HCT116 (cell line): ENCODE measurements at places on chromosomes 3 and 15. TPM values are rescaled to one million over a fixed set of nuclear protein-coding genes. Genes with fewer than 3 reads are reported as not detected.
A peak's percentile ranks its signal among the peaks of the same experiment; 100 is the strongest.

- DNase-seq: no peak
These were observed 61.7 kb downstream of the CCNL1 start for GRCh38 chr3:157098121-157098822.

GRCh38 chr3:58337190-58337589 is 4.5 kb downstream of the PXK start:
- no peak for DNase-seq

DNA sequence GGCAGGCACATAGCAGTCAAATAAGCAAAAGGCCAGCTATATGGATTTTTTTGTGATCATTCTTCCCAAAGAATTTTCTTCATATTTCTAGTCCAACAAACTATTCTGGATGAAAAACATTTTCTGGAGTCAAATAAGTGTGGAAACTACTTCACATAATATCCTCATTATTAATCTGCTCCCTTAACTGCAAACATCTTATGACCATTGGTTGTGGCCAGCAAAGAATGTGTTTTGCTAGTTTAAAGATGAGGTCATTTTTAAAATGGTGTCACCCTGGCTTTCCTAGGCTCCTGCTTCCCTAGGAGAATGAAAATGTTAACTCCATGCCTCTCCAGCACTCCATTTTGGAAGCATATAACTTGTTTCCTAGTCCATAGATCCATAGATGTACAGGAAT is 118.8 kb downstream of the SST start:
- DNase-seq: no peak

DNA sequence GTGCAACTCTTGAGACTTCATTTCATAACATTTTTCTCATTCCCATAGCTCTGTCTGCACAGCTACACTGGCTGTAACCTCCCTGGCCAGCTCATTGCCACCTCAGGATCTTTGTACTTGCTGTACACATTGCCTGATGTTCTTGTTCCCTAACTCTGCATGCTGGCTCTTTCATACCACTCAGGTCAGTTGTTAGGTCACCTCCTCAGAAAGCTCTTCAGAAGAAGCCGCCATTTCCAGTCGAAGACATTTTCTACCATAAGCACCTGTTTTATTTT is 176.2 kb downstream of the AKAP13 start:
- DNase-seq: no peak

DNA sequence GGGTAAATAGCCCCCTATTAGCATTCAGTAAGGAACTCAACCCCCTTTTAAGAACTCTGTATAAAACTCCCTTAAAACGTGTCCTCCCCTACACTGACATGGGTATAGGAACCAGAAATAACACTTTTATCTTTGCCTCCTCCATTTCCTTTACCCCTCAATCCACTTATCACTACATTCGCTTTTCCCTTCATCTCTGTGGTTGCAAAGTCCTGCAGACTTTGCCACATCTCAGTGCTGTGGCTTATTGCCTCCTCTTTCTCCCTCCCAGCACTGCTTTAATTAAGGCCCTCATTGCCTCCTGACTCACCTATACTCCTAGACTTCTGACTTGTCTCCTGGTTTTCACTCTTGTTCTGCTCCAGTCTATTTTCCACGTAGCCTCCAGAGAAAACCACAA is 94.3 kb upstream of the GADL1 start:
- DNase-seq: no peak

- DNase-seq: no peak
These were observed 21.9 kb upstream of the P2RY13 start for GRCh38 chr3:151351219-151351618.

DNA sequence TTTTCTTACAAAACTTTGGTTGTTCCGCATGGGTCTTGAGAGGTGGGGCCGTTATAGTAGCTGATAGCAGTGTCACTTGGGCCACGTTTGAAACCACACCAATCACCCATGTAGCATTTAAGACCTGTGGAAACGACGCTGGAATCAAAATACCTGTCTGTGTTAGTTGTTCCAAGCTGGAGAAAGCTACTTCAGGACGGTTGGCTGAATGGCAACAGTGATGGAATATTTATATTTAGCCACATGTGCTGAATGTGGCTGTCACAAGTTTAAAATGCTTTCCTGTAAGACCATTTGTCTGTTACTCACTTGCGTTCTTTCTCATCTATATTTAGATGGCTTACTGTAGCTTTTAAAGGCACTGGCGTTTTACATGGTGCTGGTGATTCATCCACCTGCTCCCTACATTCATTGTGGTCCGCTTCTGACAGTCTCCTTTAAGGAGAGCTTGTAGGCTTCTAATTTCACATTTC is 1.4 kb downstream of the DNAJA4 start:
- no peak for DNase-seq

DNA sequence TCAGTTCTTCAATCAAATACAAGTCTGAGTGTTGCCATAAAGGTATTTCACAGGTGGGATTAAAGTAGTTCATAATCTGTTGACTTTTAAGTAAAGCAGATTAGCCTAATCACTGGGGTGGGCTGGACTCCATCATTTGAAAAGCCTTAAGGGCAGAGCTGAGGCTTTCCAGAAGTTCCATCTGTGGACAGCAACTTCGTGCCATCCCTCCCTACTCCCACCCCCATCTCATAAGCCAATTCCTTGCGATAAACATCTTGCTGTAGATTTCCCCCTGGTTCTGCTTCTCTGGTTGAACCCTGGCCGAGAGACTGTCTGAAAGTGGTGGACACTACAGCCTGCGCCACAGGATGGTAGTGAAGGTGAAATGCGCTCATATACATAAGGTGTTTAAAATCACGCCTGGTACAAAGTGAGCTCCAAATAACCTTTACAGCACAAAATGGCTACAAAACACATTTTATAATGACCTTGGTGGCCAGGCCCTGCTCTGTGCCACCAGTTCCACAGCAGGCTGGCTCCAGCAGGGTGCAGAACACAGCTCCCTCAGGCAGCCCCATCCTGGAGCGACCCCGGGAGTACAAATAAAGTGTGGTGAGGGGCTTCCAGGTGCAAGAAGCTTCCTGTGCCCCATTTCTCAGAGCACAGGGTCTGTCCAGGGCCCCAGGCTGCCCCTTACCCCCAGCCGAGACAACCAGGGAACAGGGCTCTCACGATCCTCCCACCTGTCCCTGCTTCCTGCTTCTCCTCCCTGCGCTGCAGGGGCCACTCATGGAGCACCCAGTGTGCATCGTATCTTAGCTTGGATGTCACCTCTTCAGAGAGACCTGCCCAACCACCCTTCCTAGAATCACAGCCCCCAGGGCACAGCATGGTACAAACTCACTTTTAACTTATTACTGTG is 25.8 kb upstream of the GATA2 start:
- DNase-seq: no peak

DNA sequence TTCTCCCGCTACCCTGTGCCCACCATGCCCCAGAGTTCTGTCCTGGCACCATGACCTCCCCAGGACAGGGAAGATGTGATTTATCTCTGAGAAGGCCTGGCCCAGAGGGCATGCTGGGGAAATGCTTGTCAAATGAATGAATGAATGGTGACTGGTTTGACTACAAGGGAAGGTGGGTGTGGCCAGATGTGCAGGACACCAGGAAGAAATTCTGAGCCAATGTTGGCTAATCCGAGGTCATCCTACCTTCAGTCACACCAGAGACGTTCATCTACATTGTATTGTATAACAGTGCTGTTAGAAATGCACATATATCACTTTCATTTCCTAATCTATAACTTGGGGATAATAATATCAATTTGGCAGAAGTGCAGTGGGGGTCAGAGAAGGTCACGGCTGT is 138.4 kb downstream of the FAM43A start:
- no peak for DNase-seq

DNA sequence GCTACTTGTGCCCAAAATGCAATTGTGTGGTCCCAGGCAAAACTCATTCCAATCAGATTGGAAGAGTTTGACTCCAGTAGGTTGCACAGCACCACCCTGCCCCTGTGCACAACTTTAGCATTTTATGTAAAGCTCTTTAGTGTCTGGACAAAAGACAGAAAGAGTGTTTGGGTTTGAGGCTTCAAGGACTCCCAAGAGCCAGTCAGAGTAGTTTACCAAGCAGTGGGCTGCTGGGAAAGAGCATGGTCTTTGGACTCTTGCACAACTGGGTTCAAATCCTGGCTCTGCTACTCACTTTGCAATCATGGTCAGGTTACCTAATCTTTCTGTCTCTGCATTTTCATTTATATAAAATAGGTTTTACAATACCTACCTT is 75.8 kb upstream of the UMPS start:
- no peak for DNase-seq

DNA sequence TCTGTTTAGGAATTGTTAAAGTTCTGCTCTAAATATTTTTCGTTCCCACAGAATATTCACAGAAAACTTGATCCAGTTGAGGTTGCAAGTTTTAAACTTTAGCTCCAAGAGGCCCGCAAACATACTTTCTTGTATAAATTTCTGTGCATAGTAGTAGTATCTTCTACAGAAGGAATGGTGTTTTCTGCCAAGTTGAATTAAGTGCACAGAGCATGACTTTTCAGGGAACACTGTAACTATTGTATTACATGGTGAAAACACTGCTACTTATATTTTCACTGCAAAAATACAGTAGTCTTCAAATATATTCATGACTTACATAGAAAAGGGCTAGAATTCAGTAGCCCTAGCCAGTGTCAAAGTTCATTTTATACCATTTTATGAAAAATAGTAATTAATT is 67.0 kb downstream of the SUCNR1 start:
- DNase-seq: no peak

DNA sequence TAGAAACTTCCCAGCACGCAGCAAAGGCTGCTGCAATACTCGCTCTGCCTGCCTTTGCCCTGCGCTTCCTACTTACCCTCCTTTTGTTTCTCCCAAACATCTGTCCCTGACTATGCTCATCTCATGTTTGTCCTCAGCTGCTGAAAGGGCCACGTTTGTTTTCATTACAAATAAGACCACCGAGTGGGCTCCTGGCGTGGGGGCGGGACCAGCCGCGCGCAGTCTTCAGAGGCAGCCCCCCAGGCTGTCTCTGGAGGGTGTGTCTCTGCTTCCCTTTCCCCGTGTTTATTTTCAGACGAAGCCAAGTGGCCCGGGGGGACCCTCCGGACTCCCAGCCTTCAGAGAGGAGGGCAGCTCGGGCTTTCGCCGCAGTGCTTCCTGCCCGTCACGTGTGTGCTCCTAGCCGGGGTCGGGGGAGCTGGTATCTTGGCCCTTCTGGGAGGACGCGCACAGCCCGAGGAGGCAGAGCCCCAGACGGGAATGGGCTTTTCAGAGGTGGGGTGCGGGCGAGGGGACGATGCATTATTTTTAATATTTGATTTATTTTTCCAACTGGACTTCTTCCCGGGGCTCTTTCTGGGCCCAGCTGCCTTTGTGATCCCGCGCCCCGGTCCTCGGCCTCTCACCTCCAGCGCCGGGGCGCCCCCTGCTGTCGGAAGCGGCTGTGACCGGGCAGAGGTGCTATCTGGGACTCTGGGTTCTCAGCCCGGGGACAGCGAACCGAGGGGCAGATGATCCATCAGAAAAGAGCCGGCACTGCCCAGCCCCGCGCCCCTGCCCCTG is 70.0 kb upstream of the CGNL1 start:
- peak; percentile 13 for DNase-seq

DNA sequence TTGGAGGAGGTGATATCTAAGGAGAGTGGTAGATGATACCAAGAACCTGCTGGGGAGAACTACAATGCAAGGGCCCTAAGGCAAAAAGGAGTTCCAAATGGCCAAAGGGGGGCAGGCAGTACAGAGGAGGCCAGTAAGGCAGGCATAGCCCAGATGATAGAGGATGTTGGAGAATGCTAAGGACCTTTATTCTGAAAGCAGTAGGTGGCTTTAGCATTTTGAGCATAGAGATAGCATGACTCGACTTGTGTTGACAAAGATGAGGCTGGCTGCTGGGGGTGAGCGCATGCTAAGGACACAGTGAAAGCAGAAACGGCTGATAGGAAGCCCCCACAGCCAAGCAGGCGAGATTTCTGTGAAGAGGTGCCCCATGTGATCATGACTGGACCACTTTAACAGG is 419.3 kb downstream of the ERC2 start:
- no peak for DNase-seq

SNX33 gene
- 8.3 TPM for total RNA-seq

ACOX2 gene
- total RNA-seq: 12.8 TPM

ISL2 gene
- 11.6 TPM for total RNA-seq

NEK10 gene
- total RNA-seq: 1.2 TPM

BFSP2 gene
- not detected for total RNA-seq

GRIP2 gene
- 0.34 TPM for total RNA-seq

HES1 gene
- total RNA-seq: 32.9 TPM

GATM gene
- 3.1 TPM for total RNA-seq

ZNF619 gene
- 7.3 TPM for total RNA-seq

THBS1 gene
- total RNA-seq: 6.3 TPM

PPARG gene
- total RNA-seq: 71.6 TPM

GOLGA8S gene
- total RNA-seq: 0.15 TPM
